Heart left ventricle (tissue), 16 donors: ENCODE measurements at places on chromosomes 4 and X. TPM values are rescaled to one million over a fixed set of nuclear protein-coding genes. Genes with fewer than 3 reads are reported as not detected.

Gene TEC
- polyA plus RNA-seq, result 1.1 TPM

Gene MSANTD1
- polyA plus RNA-seq, result 0.34 TPM

Gene FOXR2
- polyA plus RNA-seq, result not detected

Gene MAGEE2
- polyA plus RNA-seq, result not detected

Gene ALB
- not detected for polyA plus RNA-seq

Gene MAGEA8
- not detected for polyA plus RNA-seq
